ENCODE measurements at places on chromosomes 13 and 19.
A peak's percentile ranks its signal among the peaks of the same experiment; 100 is the strongest.

GRCh38 chr13:110154410-110154933, 152.5 kb downstream of the COL4A1 start:
- DNase-seq, result no peak

GRCh38 chr19:57249329-57249728, 8.9 kb downstream of the ZNF805 start:
- no peak for DNase-seq

DNA sequence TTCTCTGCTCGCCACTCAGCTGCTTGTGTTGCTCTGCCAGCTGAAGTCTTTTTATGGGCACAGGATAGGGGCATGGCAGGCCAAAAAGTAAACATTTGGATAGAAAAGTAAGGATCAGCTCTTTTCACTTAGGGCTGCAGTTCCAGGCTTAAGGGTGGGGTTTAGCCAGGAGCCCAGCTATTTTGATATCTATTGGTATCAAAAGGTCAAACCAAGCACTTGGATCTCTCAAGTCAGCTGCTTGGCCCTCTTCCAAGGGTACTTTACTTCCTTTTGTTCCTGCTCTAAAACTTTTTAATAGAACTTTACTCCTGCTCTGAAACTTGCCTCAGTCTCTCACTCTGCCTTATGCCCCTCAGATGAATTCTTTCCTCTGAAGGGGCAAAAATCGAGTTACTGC, 55.7 kb upstream of the ABCC4 start:
- DNase-seq, result no peak

- DNase-seq, result no peak
These were observed 42.7 kb upstream of the MIR17HG start for GRCh38 chr13:91304741-91305140.

DNA sequence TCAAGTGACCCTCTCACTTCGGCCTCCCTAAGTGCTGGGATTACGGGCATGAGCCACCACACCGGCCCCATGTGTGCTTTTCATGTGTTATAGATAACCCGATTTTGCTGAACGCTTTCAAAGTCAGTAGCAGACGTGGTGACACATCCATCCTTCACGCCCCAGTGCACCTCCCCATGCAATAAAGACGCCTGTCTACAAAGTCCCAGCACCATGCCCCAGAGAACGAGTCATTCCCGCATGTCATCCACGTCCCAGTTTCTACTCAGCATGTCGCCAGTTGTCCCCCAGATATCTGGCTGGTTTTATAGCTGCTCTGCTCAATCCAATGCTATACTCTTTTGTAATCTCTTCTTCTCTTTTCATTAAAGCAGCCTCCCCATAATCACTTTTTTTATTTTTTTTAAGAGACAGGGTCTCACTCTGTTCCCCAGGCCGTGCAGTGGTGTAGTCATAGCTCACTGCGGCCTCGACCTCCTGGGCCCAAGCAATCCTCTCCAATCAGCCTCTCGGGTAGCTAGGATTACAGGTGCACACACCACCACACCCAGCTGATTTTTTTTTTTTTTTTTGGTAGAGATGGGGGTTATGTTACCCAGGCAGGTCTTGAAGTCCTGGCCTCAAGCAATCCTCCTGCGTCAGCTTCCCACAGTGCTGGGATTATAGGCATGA, 42.5 kb downstream of the DNM2 start:
- peak; percentile 20 for DNase-seq

GRCh38 chr13:56424246-56424645, 716.5 kb upstream of the PRR20A start:
- DNase-seq, result no peak

- DNase-seq, result no peak
These were observed 61.5 kb downstream of the B3GLCT start for GRCh38 chr13:31261241-31261640.

DNA sequence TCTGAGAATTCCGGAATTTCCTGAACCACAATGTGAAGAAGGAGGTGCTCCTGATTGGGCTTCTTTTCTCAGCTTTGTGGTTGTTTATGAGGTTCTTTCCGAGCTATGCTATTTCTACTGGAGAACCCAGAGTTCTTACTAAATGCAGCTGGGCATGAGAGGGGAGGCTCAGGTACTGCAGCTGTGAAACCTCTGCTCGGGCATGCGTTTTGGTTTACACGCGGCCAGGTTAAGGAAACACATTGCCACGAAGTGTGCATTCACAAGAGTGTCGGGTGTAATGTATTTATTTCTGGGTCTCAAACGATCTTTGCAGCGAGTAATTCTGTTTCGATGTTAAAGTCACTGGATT, 661 bp upstream of the MIR17HG start:
- DNase-seq, result no peak

- DNase-seq, result no peak
These were observed 11.3 kb upstream of the NDFIP2 start for GRCh38 chr13:79469608-79470007.

GRCh38 chr13:46101484-46102254, 3.2 kb downstream of the CPB2 start:
- no peak for DNase-seq

- no peak for DNase-seq
These were observed 6.7 kb downstream of the RGCC start for GRCh38 chr13:41463838-41464602.

DNA sequence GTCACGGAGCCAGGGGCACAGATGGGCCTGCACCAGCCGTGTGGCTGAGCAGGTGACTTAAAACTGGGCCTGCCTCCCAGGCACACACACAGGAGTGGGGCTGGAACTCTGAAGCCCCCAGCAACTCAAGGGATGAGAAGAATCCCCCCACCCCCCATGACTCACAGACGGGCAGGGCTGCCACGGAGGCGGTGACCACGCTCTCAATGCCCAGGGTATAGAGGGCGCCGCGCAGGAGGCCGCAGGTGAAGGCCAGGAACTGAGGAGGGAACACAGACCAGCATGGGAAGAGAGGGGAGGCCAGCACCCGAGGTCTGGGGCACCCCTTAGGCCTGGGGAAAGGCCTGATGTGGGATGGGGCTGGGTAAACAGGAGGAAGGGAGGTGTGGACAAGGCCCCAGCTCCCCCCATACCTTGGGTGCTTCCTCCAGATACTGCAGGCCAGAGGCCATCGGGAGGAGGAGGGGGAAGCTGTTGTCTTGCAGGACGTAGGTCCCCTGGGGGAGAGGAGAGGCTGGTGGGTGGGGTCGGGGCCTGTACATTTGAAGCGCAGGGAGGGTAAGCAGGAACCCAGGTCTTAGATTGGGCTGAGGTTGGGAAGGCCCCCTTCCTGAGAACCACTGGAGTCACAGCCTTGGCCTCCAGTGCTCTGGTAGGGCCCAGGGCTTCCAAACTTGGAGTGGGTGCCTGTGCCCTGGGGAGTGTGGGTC, 3.1 kb upstream of the NKPD1 start:
- DNase-seq, result no peak

DNA sequence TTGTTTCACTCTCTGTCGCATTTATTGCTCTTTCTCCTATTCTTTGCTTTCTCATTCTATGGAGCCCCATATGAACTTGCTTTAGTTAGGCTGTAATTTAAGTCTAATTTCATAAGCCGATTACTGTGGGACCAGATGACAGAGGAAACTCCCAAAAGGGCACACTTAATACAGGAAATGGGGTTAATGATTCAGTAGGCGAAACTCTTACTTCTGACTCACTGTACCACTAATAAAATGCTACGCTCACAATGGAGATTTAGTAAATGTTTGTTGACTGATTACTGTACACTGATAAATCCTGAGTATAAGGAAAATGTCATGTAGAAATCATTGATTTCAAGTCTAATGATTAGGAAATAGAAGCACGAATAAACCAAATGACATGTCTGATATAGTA, 276.4 kb downstream of the KLF5 start:
- DNase-seq, result peak; percentile 26

GRCh38 chr13:95456815-95457214, 95.7 kb upstream of the CLDN10 start:
- DNase-seq, result no peak

- no peak for DNase-seq
These were observed 284.4 kb downstream of the LMO7 start for GRCh38 chr13:75920536-75920935.

GRCh38 chr19:50024719-50025021, 502 bp downstream of the VRK3 start:
- no peak for DNase-seq

DNA sequence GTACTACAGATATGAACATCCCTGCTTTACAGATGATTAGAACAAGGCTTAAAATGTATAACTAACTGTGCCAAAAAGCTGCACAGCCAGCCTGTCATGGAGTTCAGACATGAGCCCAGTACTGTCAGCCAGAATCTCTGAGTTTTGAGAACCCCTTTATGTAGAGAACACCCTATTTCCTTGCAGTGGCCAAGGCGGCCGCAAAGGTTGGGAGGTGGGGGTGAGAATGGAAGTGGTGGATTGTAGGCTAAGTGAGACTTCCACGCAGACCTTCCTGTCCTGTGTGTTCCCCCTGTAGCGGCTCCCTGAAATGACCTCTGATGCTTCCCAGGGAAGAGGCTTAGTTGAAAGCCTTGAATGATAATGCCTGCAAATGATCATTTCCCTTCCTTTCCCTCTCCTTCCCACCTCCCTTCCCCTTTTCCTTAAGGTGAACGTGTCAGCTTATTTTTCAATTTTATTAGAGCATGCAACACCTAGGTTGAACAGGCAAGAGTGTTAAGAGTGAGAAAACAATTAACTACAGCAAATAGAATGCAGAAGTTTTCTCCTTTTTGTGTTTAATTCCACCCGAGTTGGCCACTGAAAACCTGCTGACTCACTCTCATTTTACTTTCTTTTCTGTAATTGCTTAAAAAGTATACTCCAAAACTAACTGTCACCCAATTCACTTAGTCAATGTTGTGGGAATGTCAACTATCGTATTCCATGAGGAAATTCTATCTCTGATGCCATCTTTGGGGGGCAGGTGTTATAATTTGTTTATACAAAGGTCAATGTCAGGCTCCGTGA, 167.0 kb upstream of the EDNRB start:
- no peak for DNase-seq

- DNase-seq, result no peak
These were observed 7.6 kb downstream of the EPS8L1 start for GRCh38 chr19:55083004-55083850.

DNA sequence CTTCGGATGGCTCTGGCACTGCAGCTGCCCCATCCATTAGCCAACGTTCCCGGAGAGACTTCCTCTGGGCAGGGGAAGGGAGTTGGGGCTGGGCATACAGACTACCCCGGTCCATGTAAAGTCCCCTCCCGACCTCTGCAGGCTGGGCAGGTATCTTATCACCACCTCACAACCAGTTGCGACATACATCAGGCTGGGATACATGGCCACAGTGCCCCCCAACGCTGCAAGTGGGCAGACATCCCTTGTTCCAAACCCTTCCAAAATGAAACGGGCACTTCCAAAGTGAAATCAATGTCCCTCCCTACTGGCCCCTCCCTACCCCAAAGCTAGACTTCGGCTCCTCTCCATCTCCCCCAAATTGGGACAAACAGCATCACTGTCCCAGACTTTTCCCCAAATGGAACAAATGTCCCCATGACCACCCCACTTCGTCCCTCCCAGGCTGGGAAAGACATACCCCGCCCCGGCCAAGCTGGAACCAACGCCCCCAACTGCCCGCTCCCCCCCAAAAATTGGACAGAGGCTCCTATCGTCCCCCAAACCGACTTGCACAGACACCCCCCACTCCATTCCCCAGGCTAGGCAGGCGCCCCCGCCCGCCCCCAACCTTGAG, 5.0 kb downstream of the PALM3 start:
- no peak for DNase-seq

DNA sequence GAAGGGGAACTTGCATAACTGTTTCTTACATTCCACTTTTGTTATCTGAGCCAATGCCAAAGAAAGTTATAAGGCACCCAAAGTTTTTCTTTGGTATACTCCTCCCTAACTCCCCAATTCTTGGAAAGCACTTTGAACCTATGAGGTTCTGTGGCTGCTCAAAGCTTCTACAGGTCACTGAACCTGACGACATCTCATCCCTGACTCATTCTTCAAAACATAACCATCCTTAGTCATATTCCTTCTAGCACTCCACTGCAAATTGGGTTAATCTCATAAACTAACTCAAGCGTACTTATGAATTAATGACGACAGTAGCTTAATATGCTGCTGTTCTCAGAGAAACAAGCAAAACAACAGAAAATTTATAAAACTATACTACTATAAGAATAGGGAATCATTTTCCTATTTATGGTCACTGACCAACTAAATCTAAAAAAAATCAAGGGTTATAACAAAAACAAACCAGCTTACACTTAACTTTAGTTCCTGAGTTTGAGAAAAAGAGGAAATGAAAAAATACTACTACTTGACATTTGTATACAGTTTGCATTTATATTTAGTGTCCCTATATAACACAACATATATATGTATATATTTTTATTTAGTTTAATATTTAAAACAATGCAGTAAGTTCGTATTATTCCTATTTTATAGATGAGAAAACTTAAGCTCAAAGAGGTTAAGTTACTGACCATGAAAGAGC, 69.1 kb downstream of the CAB39L start:
- DNase-seq, result peak; percentile 67

DNA sequence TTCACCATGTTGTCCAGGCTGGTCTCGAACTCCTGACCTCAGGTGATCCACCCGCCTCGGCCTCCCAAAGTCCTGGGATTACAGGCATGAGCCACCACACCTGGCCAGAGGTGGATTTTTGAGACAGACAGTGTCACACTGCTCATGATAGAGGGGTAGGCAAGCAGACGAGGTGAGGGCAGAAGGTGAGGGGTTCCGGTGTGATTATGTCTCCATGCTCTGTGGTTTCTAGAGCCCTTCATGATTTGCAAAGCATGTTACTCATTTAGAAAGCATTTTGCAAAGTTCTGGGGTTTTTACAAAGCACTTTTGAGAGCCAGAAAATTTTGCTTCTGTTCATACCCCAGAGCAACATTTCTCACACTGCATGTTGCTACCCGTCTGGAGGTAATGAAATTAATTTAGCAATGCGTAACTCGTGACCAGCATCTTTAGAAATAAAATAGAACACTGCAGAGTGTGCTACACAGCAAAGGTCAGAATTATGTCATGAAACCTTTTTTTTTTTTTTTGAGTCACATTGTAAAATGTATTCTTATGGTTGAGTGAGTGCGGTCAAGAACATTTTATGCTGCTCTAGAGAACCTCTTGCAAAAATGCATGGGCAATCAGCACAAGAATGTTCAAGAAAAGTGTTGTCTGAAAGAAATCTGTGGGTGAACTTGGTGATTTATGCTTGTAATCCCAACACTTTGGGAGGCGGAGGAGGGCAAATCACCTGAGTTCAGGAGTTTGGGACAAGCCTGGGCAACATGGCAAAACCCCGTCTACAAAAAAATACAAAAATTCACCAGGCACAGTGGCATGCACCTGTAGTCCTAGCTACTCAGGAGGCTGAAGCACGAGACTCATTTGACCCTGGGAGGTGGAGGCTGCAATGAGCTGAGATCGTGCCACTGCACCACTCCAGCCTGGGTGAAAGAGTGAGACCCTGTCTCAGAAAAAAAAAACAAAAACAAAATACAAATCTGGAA, 58.0 kb downstream of the MAP4K1 start:
- DNase-seq, result peak; percentile 11

GRCh38 chr13:31627097-31627845, 112.1 kb upstream of the RXFP2 start:
- no peak for DNase-seq

- no peak for DNase-seq
These were observed 1.9 kb upstream of the YJEFN3 start for GRCh38 chr19:19526581-19527370.

- DNase-seq, result no peak
These were observed 862.6 kb downstream of the EFNB2 start for GRCh38 chr13:105672881-105673280.

Data from AG20443 (cell line).